Frontal cortex (tissue), 4 donors: ENCODE measurements at places on chromosomes 4 and X. TPM values are rescaled to one million over a fixed set of nuclear protein-coding genes. Genes with fewer than 3 reads are reported as not detected.

Gene KIT
- 57.9 TPM for total RNA-seq

Gene UGT8
- total RNA-seq: 4.5 TPM

Gene CXCR3
- not detected for total RNA-seq

DNA sequence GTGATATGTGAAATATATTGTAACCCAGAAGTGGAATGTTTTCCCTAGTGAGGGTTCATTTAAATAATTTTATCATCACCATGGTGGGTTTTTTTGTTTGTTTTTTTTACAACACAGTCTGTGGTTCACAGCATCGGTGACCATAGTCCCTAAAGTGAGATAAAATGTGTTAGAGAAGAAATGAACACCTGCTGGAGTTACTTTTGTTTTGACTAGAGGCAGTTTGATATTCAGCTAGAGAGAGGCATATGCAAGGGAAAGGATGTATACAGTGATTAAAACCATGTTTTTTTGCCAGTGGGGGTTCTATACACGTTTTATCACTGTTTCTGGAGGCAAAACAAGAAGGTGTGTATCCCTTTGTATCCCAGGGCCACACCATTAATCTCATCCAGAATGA is 541.5 kb downstream of the PCDH7 start:
- no peak for DNase-seq

- DNase-seq: peak; percentile 62
Measured at GRCh38 chrX:153649178-153649914, 2.3 kb downstream of the DUSP9 start.

GRCh38 chr4:128427832-128428366 is 140.3 kb upstream of the PGRMC2 start:
- DNase-seq: no peak

- DNase-seq: no peak
Measured at GRCh38 chr4:1028574-1029220, 17.3 kb downstream of the FGFRL1 start.

DNA sequence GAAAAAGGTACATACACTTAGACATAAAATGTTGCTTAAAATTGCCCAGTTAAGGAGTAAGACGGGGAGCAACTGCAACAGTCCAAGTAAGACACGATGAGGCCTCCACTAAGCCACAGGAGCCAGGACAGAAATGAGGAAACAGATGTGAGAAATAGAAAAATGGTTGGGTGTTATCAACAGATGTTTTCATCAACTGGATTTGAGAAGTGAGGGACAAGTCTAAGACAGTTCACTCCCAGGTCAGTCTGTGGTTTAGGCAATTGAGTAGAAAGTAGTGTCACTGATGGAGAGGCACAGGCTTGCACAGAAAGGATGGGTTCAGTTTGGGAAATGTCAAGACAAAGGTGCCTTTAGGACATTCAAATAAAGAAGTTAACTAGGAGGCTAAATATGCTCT is 23.5 kb upstream of the PHF8 start:
- DNase-seq: no peak

- DNase-seq: peak; percentile 12
Measured at GRCh38 chrX:107451731-107452130, 2.3 kb downstream of the FRMPD3 start.
